Mesenchymal stem cell (in vitro differentiated cells and primary cell): ENCODE measurements at places on chromosomes 1 and 21.

DNA sequence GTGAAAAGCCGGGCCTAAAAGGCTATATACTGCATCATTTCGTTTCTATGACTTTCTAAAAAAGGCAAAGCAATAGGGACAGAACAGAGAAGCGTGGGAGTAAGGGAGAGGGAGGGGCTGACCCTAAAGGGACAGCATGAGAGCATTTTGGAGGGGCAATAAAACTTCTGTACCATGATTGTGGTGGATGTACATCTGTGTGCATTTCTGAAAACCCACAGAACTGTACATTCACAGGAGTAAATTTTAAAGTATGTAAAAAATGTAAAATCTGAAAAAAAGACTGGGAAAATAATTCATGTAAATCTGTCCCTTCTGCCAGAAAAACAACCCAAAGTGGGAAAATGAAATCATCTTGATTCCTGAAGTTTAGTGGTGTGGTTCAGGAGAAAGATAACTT is 235.4 kb downstream of the CENPF start:
- DNase-seq = peak; percentile 40

DNA sequence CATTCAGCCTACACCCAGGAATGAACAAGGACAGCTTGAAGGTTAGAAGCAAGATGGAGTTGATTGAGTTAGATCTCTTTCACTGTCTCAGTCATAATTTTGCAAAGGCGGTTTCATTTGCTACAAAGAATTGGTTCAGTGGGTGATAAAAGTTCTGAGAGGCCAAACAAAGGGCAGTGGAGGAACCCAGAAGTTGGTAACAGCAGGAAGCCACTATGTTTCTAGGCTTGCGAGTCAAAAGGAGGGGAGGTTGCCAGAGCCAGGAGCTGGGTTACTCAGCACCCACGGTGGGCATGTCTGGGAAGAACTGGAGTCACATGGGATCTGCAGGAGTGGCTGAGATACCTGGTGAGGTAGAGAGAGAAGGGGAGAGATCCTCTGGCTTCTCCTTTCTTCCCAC is 64.2 kb upstream of the MRPS6 start:
- DNase-seq = no peak

DNA sequence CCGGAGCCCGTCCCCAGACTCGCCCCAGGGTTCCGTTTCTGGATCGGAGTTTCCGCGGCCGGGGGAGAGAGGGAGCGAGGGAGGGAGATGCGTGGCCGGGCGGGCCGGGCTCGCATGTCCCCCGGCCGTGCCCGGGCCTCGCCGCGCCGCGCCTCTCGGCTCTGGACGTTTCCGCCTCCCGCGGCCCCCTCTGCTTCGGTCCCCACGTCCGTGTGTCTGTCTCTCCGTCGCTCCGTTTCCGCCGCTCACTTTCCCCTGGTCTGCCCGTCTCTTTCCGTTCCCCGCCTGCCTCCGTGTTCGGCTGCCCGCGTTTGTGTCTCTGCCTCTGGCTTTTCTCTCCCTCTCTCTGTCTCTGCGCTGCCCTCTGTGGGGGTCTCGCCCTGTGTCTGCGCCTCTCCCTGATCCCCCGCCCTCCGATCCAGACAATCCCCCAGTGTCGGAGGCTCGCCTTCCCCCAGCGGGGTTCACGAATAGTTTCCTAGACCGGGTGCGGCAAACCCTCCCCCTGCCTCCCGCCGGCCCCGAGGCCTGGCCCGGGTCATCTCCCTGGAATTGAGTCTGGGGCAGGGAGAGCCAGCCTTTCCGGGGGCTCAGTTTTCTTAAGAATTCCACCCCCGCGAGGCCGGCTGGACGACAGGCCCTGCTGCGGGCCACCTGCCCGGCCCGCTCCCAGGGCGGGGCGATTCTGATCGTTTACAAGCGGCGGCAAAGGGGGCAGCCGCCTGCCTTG is 735 bp downstream of the NBL1 start:
- peak; percentile 31 for DNase-seq

GRCh38 chr21:37551331-37551992 is 184.9 kb downstream of the DYRK1A start:
- peak; percentile 9 for DNase-seq

- DNase-seq = no peak
Measured at GRCh38 chr1:44610527-44611148, 63.6 kb downstream of the TMEM53 start.

DNA sequence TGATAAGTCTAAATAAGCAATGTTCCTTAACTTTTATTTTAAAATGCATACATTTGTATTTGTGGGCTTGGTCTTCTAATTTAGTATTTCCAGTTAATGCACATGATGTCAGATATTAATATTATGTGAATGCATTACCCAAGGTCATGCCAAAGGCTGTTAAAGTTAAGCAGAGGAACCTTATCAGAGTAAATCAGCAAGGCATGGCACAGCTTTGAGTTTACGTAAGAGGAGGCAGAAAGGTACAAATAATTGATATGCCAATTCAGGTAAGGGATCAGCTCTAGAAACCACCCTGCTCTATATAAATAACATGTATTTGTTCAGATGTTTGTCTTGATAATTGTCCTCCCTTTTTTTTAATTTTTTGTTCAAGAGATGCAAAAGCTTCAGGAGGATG is 64.5 kb upstream of the CHRM3 start:
- DNase-seq = no peak

- DNase-seq = no peak
Measured at GRCh38 chr1:118921994-118922393, 66.1 kb downstream of the TBX15 start.

- DNase-seq = no peak
Measured at GRCh38 chr1:183622013-183622412, 13.6 kb downstream of the ARPC5 start.

DNA sequence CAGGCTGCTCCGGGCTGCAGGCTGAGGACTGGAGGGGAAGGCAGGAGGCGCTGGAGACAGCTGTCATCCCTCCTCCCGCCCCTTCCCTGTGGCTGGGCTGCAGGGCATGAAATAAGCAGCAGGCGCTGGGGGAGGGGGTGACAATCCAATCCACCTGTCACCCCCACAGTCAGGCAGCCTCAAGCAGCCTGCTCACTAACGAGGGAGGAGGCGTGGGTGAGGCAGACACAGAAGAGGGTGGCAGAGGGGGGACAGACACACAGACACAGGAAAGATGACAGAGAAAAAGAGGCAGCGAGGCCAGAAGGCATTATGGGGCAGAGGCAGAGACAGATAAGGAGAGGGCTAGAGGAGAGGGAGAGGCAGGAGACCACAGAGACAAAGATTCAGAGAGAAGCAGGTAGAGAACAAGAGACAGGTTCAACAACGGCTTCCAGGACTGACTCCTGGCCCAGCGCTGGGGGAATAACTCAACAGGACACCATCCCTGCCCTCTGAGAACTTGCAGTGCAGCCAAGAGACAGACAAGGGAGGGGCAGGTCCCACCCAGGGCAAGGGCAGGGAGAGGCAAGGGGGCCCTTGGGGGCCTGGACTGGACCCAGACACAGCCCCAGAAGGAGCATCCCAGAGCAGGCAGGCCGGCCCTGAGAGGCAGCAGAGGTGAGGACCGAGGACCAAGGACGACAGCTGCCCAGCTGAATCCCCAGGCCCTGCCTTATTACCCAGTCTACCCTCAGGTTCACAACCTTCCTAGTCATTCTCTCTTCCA is 11.2 kb downstream of the MEF2D start:
- DNase-seq = peak; percentile 46

- no peak for DNase-seq
Measured at GRCh38 chr21:31195334-31196015, 148.6 kb downstream of the TIAM1 start.

- no peak for DNase-seq
Measured at GRCh38 chr1:64167176-64167575, 36.2 kb upstream of the UBE2U start.

- DNase-seq = peak; percentile 87
Measured at GRCh38 chr1:164576291-164577271, 17.6 kb downstream of the PBX1 start.
